ENCODE measurements at places on chromosomes 2 and 18.
A peak's percentile ranks its signal among the peaks of the same experiment; 100 is the strongest.

- peak; percentile 55 for DNase-seq
Observed at GRCh38 chr2:77314721-77315120, 207.5 kb downstream of the LRRTM4 start.

- DNase-seq = peak; percentile 55
Observed at GRCh38 chr18:3995476-3996102, 459.5 kb downstream of the DLGAP1 start.

DNA sequence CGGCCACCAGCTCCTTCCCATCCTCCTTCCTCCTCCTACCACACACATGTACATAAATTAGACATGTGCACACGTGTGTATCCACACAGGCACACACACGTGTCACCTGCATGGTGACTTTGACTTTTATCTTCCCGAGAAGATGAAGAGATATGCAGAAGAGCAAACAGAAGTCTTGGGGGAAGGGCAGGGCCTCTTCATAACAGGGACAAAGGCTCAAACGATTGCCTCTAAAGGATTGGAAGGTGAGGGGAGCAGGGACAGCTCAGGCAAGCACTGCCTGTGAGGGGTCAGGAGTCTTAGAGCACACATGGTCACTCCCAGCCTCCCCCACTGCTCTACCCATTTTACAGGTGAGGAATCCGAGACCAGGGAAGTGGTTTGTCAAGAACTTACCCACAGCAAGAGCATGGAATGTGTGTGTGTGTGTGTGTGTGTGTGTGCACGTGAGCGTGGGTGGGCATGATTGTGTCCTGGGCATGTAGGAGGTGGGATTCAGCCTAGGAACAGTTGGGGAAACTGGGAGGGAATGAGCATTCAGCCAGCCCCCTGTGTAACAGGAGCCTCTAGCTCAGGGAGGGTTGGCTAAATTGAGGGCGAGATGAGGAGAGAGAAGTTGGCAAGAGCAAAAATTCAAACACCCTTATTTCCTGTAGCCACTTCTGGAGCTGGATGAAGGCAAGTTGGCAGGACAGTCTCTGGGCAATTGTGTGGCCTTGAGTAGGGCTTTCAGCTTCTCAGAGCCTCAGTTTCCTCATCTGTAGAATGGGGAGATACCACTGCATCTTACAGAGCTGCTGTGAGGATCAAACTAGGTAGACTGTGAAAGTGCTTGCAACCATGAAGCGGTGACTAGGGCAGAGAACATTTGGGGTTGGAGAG lies 24.2 kb downstream of the CIB4 start:
- DNase-seq = no peak

DNA sequence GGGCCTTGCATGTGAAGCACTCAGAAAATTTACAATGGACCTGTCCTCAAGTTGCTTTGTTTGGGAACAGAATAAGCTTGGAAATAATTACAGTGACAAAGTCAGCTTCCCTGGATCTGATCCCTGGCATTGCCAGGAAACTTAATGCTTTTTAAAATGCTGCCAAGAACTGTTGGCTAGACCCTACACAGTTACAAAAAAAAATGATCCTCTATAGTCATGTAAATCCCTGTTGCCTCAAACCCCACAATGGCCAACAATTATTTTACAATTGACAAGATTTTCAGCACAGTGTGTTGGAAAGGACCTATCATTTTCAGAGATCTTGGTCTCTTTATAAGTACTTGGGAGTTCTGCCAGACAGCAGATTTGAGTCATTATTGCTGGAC lies 470.4 kb upstream of the ACVR2A start:
- no peak for DNase-seq

GRCh38 chr2:70705160-70705850 lies 62.7 kb downstream of the ADD2 start:
- DNase-seq = no peak

DNA sequence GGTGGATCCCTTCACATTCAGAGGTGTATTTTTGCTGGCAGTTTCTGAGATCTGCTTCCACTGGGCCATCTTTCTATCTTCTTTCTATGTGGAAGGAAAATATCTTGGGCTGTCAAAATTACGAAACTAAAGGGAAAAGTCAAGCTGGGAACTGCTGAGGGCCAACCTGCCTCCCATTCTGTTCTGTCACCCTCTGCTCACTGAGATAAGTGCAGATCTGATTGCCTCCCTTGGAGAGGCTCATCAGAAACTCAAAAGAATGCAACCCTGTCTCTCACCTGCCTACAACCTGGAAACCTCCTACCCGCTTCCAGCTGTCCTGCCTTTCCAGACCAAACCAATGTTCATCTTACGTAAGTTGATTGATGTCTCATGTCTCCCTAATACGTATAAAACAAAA lies 26.5 kb downstream of the RAX start:
- no peak for DNase-seq

GRCh38 chr2:18896125-18896764 lies 306.9 kb upstream of the NT5C1B start:
- DNase-seq = no peak

- no peak for DNase-seq
Observed at GRCh38 chr2:7694076-7694985, 777.1 kb downstream of the RNF144A start.

- no peak for DNase-seq
Observed at GRCh38 chr18:46040033-46040746, 31.9 kb downstream of the PSTPIP2 start.

- no peak for DNase-seq
Observed at GRCh38 chr2:172375251-172375650, 52.1 kb upstream of the ITGA6 start.

GRCh38 chr2:128997166-128997866 lies 678.6 kb upstream of the HS6ST1 start:
- no peak for DNase-seq

DNA sequence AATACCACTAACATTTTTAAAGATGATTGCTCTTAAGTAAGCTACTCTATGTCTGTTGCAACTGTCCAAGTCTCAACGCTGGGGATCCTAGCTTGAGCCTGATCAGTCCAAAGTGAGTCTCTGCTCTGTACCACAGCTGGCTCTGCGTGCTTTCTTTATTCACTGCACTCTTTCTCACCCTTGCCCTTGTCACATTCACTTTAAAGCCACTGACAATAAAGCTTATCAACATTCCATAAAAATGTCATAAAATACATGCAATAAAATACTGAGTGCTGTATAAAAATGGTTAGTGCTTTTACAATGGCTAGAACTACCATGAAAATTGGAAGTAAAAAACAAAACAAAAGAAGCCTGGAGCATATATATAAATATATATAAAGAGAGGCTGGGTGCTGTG lies 45.5 kb upstream of the LRRTM4 start:
- no peak for DNase-seq

- no peak for DNase-seq
Observed at GRCh38 chr2:130834091-130834930, 2.4 kb upstream of the ARHGEF4 start.

DNA sequence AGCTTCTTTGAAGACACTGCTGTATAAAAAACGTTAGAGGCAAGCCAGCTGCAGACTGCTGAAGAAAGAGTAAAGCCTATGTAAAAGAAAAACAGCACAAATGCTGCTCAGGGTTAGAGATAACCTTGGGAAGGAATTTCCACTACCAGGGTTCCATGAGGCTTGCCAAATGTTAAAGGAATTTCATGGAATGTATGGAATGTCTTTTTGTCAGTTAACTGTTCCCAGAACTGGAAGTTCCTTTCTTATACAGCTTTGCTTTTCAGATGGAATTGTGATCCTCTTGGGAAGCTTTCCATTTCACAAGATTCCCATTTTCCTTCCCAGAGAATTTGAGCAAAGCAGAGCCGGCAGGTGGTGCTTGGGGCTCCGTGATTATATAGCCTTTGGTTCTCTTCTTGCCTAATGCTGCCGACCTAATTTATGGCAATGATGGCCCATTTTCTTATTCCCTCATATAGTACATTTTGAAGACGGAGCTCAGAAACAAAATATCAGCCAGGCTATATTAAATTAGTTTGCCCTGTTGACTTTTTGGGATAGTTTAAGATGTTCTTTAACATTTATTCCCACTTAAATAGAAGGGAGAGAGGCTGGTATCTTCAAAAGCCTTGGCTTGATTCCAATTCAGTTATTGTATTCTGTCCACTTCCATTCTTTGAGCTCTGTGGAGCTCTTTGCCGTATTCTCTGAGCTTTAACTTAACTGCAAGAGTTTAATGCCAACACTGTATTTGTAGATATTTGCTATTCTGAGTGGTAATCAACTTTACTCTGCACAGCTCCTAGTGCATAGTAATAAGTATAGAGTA lies 162.3 kb downstream of the PHLPP1 start:
- no peak for DNase-seq

- no peak for DNase-seq
Observed at GRCh38 chr2:235324324-235324723, 169.5 kb upstream of the AGAP1 start.
